ENCODE measurements at places on chromosomes 3 and 15. TPM values are rescaled to one million over a fixed set of nuclear protein-coding genes. Genes with fewer than 3 reads are reported as not detected.

Gene CCR4
- total RNA-seq: 0.11 TPM

Gene SAMD7
- not detected for total RNA-seq

Gene ECE2
- total RNA-seq: 0.86 TPM

Gene ZDHHC19
- 4.1 TPM for total RNA-seq

Gene SLC12A6
- total RNA-seq: 11.3 TPM

Gene SNURF
- total RNA-seq: 76.5 TPM

Gene PRR20G
- not detected for total RNA-seq

Gene EPHB1
- total RNA-seq: 5.9 TPM

Gene ITIH1
- not detected for total RNA-seq

Gene EPHA6
- total RNA-seq: 2.8 TPM

Gene NIT2
- 24.1 TPM for total RNA-seq

Gene MESP1
- 0.15 TPM for total RNA-seq

Gene MESP2
- total RNA-seq: 0.38 TPM

Gene C2CD4A
- total RNA-seq: not detected

Gene TERC
- 14.0 TPM for total RNA-seq

Gene LTK
- total RNA-seq: 0.38 TPM

Gene PLIN1
- 0.11 TPM for total RNA-seq

Gene TGM4
- not detected for total RNA-seq

Gene MNS1
- total RNA-seq: not detected

Measured in H1 (cell line).